ENCODE measurements at places on chromosomes 4 and X.

DNA sequence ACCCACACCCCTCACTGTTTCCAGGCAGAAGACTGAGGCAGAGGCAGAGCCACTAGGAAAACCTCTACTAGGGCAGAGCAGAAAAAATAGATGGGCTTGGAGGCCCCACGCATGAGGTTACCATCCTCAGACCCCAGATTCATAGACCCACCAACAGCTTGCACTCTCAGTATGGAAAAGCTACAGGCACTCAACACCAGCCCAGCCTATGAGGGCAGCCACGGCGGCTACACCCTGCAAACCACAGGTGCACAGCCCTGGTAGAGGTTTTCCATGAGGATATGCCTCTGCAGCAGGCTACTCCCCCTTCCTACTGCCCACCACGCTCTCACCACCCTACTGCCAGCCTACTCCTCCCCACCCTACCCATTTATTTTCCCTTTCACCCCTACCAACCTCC lies 235.1 kb downstream of the CWH43 start:
- DNase-seq, result no peak

DNA sequence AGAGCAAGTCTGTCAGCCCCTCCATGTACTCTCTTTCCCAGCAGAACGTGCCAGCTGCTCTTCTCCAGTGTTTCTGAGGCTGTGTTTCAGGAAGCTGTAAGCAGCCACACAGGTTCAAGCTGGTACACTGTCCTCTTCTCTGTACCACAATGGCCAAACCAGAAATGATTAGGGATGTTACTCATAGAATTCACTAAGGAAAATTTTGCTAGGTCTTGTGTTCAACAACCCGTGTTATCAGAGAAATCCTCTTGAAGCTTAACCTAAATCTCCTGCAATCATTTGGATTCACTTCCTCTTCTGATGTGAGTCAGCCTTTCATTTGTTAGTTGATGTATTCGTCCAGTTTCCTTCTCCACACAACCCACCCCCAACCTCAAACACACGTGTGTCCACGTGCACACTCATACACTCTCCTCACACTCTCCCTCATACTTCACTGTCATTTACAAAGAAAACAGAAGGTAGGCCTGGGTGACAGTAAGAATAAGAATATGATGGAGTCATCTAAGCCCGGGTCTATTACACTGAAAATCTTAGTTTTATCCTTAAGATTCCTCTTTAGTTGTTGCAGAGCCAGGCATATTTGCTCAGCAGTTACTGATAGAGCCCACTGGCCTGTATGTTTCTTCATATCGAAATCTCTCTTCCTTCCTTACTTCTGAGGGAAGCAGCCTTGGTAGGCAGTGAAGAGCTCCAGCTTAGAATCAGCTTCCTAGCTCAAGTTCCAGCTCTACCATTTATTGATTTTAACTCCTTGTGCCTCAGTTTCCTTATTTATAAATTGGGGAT lies 63.4 kb downstream of the DCUN1D4 start:
- no peak for DNase-seq

DNA sequence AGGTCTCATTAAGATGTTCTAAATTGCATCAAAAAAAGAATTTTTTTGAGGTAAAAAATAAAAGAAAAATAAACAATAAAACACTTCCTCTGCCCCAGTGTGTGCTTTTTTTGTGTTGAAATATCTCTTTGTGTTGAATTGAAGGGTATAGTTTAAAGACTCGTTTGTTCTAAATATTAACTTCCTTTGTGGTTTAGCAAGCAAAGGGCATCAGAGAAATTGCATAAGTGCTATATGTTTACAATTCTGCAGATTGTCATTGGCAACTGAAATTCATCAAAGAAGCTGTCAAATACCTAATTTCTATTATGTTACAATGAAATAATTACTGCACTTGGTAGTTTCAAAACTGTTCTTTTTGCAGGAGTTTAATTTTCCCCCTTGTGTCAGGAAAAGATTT lies 260.5 kb downstream of the DKK2 start:
- DNase-seq, result no peak

- no peak for DNase-seq
Observed at GRCh38 chr4:26346203-26346620, 25.4 kb downstream of the RBPJ start.

DNA sequence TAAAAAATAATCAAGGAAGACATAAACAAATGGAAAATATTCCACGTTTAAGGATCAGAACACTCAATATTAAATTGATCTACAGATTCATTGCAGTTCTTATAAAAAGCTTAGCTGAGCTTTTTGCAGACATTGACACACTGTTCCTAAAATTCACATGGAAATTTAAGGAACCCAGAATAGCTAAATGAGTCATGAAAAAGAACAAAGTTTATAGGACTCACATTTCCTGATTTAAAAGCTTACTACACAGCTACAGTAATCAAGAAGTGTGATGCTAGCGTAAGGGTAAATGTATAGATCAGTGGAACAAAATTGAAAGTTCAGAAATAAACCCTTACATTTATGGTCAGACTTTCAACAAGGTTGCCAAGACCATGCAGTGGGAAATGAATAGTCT lies 33.1 kb downstream of the NSUN7 start:
- no peak for DNase-seq

GRCh38 chrX:130716781-130717413 lies 186.1 kb downstream of the ENOX2 start:
- no peak for DNase-seq

DNA sequence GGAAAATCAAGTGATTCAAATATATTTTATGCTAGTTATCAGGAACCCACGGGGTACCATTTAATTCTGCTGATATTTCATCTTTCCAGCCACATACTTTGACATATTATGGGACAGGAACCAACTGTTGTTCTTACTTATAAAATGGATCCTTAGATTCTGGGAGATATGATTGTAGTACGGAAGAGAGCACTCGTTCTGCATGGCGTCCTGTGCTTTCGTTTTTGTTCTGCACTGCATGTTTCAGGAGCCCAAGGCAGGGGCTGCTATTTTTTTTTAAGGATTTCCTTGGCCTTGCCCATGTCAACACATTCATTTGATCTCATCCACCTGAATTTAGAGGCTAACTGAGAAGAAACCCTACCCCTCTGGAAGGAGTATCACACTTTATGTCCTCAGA lies 245.5 kb upstream of the TLL1 start:
- DNase-seq, result no peak

DNA sequence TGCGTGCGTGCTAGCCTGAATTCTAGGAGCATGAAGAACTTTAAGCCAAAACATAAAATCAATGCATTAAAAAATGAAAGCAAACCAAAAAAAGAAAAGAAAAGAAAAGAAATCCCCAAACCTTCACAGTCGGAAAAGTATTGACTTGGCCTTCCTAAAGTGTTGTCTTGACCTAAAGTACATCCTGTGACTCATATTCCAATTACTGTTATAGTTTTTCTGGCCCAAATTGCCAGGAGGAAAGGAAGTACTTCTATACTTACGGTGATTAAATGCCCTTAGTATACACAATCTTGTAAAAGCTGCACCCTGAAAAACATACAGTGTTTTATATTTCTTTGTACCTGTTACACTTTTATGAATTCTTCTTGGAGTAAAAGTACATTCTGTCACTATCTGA lies 512.8 kb downstream of the ANKRD50 start:
- DNase-seq, result no peak

DNA sequence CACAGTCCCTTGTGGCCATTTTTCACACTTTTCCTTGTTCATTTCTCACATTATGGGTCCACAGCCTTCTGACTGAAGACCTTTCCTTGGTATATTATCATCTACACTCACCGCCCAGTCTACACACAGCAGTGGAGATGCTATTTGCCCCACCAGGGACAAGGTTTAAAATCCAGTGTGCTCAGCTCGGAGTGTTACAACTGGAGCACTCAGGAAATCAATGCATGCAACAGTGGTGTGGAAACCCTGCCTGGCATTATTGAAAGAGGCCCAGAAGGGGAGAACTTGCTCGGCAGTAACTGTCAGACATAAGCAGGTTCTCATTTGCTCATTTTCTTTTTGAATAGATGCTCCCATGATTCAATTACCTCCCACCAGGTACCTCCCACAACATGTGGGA lies 340.9 kb downstream of the DHRSX start:
- no peak for DNase-seq

- no peak for DNase-seq
Observed at GRCh38 chrX:15376956-15377355, 7.3 kb downstream of the VEGFD start.

DNA sequence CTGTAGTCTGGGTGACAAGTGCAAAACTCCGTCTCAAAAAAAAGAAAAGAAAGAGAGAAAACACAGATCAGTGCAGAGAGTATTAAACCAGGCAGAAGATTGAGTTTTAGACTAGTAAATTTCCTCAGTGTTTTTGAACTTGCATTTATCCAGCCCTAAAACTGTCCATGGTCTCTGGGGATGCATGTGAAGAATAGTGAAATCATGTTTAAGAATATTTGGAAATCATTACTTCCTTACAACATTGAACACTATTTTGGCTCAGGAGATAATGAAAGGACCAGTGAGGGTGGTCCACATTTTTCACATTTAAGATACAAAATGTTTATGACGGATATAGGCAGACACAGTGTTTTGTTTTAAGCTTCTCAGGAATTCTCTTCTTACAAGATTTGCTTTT lies 195.8 kb upstream of the RASGEF1B start:
- no peak for DNase-seq

- DNase-seq, result no peak
Observed at GRCh38 chr4:174425669-174426068, 96.6 kb downstream of the HPGD start.

GRCh38 chr4:127965803-127966175 lies 583 bp downstream of the ABHD18 start:
- DNase-seq, result peak; percentile 47

DNA sequence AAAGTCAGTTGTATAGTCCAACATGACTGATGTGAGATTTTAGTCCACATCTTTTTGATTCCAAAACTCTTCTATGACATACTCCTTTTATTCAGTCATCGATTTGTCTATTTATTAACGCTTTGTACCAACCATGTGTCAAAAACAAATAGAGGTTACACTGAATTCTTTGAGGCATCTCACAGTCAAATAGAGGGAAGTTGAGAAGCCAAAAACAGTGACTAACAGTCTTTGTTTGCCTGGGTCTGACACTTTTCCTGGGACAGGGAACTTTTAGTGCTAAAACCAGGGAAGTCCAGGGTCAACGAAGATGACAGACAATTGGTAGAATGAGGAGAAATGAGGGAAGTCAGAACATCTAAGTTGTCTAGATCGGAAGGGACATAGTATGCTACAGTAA lies 169.9 kb upstream of the HS3ST1 start:
- no peak for DNase-seq

- no peak for DNase-seq
Observed at GRCh38 chr4:7985891-7986441, 46.3 kb upstream of the AFAP1 start.

- no peak for DNase-seq
Observed at GRCh38 chr4:125039550-125039949, 275.2 kb upstream of the FAT4 start.

DNA sequence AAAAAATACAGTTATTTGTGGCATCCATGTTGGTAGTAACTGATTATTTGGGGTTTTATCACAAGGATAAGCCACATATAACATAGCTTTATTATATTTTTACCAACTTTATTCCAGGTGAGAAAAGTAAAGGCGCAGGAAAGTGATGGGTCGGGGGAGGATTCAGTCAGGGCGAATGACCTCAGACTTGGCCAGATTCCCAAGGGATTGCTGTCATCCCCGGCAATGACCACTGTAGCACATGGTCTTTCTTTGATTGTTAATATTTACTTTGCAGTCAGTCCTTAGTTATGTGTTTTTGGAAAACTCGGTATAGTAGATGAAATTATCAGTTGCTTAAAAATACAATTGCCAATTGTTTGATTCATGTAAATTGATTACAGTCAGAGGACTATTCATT lies 17.6 kb downstream of the GRIA3 start:
- peak; percentile 20 for DNase-seq

DNA sequence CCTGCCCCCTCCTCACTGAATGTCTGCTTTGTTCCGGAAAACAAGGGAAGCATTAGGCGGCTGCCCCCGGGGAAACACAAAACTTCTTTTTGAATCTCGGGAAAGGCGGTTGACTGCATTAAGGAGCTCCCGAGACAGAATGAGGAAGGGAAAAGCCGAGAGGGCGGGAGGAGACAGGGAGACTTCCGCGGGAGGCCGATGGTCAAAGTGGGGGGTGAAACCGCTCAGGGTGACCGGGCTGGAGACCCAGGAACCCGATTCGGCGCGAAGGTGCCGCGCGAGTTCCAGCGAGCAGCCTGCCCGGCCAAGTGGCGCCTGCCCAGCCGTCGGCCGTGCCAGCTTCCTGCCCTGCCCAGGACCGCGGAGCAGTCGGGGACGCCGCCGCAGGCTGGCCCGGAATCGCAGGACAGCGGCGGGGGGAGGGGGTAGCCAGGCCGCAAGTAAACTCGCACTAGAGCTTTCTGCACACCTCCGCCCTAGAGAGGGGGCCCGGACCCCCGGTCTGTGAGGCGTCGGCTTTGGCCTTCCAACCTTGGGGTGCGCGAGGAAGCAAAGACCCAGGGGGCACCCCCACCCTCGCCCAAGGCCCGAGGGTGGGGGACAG lies 55.1 kb upstream of the BCOR start:
- peak; percentile 86 for DNase-seq

GRCh38 chr4:11783588-11783987 lies 354.9 kb upstream of the HS3ST1 start:
- no peak for DNase-seq

DNA sequence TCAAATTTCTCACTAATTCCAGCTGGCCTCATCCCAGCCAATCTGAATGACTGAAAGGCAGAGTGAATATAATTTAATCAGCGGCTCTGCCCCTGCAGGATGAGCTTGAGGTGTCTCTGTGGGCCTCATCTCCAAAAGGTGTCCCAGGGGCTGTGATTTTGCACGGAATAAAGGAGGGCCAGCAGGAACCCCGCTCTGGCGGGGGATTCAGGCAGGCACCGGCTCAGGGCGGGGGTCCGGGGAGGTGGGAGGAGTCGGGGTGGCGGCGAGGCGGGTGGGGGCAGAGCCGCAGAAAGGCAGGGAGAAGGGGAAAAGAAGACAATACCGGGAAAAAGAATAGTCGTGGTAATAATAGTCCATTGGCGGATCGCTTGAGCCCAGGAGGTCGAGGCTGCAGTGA lies 16.0 kb upstream of the ERCC6L start:
- DNase-seq, result no peak

GRCh38 chr4:7929118-7929951 lies 10.3 kb downstream of the AFAP1 start:
- no peak for DNase-seq

DNA sequence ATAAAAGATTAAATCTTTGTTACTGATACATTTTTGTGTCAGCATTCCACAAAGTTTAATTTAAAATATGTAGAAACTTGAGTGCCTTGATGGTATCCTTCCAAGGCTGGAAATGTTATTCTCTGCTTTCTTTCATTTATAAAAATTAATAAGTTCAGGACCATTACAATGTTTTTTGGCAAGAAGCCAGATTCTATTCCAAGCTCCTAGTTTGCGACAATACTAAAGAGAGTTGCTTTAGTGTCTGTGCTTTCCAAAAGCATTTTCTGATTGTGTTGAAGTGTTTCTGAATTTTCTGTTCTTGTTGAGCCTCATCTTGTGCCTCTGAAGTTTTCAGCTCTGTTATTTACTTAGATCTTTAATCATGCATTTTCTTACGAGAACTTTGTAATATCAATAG lies 516.2 kb downstream of the KCTD8 start:
- DNase-seq, result no peak
